ENCODE measurements at places on chromosomes 12 and 14.

DNA sequence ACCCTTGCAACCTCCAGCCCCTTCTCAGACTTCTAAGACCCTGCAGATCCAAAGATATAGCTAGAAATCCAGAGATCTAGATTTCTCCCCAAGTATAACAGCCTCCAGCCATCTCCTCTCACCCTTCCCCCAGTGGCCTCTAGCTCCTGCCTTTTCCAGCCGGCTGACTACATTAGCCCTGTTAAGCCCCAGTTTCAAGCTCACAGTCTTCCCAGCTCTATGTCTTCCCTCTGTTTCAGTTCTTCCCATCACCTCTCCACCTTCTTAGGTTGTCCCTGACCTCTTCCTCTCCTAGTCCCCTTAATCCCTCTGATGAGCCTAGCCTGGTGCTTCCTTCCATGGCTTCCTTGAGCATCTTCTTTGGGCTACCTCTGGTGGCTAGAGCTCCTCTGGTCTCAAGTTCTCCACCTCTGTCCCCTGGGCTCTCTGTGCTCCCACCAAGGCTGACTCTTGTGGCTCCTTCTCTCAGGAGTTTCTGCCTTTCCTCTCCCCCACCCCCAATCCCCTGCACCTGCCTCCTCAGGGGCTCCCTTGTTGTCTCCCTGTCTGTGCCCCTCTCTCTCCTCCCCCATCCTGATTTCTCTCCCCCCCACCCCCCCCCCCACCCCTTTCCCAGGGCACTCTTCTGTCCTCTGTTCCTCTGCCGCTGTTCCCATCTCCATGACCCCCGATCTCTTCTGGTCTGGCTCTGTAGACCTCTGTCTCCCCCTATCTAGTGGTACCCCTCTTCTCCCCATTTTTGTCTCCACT, 816 bp upstream of the GDF11 start:
- no peak for DNase-seq

DNA sequence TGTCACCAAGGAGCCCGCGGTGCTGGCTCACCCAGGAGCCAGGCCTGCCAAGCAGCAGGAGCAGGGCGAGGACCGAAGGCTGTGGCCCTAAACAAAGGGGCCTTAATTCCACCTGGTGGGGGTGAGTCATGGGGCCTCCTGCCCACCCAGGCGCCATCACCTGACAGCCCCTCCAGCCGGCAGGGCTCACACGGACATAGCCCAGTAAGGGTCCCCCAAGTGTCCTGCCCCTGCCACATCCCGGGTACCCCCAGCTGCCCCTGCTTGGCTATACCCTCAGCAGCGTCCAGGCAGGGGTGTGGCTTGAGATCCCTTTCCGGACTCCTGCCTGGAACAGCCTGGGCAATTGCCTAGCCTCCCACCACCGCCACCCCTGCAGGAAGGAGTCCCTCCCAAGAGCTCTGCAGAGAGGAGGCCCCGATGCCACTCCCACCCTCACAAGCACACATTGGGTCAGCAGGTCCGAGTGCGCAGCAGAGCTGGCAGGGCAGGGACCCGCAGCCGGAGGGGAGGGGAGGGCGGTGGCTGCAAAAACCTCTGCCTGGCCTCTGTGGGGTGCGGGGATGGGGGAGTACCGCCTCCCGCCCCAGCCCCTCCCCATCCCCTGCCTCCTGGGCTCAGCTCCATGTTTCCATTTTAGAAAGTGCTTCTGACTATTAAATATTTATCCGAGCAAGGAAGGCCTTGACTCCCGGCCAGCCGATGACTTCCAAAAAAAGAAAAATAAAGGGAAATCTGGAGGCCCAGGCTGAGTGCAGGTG, 4.6 kb downstream of the AHNAK2 start:
- peak; percentile 42 for DNase-seq

DNA sequence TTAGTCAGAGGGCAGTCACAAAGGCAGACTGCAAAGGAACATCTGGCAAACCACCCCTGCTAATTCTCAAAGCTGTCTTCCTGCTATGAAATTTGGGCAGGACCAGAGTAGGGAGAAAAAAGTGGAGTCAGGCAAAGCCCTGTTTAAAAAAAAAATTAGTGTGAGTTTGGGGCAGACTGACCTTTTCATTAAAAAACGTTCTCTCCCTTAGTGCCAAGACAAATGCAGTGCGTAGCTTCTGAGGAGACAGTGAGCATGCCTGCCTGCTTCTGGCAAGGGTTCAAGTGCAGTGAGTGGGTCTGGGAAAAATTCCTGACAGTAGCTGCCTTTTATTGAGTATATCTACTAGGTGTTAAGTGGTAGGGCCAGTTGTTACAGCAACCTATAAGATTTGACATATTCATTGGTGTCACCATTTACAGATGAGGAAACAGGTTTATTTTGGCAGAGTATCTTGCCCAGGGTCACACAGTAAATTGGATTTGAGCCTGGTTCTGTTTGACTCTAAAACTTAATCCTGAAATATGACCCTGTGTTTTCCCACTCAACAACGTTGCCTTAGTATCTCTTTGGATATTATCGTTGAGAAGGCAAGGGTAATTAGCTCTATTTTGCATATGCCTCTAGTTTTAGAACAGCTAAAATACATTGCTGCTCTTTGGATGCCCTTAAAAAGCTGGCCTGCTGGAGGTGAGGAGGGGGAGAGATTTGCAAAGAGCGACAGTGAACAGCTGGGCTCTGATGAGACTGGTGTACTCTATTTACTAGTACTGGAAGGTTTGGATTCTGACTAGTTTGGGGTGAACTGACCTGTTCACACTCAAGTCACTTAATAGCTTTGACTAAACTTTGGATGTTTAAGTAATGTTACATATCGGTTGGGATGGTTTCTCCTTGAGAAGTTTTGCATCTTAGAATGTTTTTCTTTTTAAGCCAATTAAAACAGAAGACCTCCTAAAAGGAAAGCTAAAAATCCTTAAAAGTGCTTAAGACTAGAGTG, 72.8 kb downstream of the PAPOLA start:
- DNase-seq = no peak

- DNase-seq = peak; percentile 23
These were observed 26.7 kb downstream of the GTF2A1 start for GRCh38 chr14:81193924-81194633.

DNA sequence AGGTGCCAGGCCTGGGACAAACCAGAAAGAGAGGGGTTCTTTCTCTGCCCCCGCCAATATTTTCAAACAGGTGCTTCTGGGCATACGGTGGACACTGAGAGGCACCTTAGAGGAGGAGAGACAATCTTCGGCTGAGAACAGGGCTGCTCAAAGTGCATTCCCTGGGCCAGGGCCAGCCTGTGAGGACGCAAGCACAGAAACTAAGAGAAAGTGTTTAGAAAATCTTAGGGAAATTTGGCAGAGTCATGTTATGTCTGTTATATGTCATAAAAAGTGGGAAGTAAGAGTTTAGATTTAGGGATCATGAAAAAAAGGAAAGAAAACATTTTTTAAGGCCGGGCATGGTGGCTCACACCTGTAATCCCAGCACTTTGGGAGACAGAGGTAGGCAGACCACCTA, 83.7 kb downstream of the VWF start:
- no peak for DNase-seq

DNA sequence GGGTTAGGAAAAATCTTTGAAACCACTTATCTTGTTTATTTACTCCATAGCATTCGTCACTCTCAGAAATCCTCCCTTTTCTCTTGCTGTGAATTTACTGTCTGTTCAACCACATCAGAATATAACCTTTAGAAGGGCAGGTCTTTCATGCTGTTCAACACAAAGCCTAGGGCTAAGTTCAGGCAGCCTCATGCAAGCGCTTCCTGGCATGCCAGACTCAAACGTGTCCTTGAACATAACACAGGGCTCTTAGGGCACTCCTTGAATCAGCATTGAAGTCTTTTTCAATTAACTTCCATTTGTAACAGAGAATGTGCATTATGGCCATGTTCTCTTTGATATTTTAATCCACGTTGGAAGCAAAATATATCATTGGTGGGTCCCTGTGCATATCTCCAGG, 377.7 kb downstream of the GLT1D1 start:
- DNase-seq = no peak

DNA sequence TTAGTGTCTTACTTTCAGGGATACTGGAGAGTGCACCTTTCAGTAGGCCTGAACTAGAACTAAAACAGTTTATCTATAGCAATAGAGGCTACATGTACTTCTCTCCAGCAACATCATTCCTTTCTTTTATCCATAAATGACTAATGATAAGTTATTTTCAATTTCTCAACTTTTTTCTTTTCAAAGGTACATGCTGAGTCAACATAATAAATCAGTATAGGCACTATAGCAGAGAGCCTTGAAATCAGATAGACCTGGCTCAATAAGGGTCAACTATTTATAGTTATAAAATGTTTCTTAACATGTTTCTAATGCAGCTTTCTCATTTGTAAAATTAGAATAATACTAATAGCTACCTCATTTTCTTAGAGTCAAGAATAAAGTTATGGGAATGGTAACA, 5.6 kb downstream of the IL22 start:
- no peak for DNase-seq

- no peak for DNase-seq
These were observed 1111.1 kb downstream of the BCL11B start for GRCh38 chr14:98160901-98161300.

DNA sequence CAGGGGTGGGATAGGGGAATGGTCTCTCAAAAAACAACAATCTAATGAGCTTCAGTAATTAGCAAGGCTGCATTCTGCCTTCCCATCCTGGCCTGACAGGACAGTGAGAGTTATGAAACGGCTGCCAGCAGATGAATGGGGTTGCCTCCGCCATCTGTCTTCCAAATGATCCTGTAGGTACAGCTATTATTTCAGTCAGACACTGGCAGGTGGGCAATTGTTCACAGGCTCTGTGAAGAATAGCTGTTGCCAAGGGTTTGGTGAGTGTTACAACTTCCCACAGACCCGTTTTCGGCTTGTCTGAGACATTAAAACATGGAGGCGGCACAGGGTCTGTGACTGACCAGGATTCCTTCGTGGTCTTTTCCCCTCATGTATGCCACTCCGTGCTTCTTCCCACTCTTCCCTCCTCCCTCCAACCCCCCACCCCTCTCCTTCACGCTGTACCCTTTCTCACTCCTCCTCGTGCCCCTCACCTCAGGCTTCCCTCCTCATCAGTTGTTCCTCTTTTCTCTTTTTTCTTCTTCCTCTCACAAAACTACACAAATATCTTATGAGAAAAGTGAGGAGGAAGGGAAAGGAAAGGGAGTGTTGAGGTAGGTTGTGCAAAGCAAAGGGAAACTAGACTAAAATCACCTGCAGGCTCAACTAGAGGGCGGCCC, 160.8 kb upstream of the GZMB start:
- DNase-seq = no peak

- peak; percentile 91 for DNase-seq
These were observed 50.5 kb downstream of the LIMA1 start for GRCh38 chr12:50232771-50233209.

DNA sequence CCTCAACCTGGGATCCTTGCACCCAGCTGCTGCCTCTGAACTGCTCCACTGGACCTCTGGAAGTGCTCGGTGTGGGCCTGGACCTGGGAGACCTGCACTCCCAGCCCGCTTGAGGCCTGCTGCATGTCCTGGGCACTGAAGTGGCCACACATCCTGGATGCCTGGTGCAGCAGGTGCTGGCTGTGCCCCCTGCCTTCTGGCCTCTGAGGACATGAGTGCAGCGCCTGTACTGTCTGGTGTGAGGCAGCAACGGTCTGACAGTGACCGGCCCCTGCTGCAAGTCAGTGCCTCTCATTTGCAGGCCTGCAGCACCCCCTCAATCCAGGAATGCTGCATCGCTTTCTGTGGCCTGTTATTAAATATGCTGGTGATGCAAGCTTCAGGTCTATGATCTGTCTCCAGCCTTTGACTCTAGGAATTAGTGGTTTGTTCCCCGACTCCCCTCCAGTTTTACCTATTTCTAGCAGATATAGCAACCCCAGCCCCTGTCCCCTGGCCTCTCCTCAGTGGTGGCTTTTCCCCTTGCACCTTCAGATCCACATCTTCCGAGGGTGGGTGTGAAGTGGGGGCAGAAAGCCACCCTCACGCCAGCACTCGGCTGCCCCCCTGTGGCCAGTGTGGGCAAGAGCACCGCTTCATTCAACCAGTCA, 3.6 kb downstream of the SMIM41 start:
- DNase-seq = peak; percentile 59

- no peak for DNase-seq
These were observed 22.5 kb upstream of the YAF2 start for GRCh38 chr12:42260518-42260917.

DNA sequence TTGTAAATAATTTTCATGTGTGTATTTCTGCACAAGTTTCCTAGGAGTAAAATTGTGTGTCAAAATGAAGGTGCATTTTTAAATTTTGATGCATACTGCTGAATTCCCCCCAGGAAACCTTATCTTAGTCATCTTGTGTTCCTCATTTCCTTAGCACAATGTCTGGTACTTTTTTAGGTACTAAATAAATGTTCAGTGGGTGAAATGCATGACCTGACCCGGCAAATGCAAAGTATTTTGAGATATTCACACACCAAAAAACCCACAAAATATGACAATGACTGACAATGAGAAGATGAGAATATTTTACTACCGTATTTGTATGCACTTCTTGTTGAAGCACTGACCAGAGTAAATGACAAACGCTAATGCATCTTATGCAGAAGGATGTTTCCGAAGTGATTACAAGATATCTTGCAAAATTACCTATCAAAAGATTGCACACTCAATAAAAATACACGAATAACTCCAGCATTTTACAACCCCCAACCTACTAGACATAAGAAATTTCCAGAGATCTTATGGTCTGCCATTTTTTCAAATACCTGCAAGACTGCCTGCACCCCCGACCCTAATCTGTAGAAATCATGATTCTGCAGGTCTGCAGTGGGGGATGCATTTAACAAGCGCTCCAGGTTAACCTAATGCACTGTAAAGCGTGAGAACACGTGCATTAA, 895 bp upstream of the PRKAB1 start:
- no peak for DNase-seq

- no peak for DNase-seq
These were observed 467.0 kb downstream of the MDGA2 start for GRCh38 chr14:47208434-47208833.

DNA sequence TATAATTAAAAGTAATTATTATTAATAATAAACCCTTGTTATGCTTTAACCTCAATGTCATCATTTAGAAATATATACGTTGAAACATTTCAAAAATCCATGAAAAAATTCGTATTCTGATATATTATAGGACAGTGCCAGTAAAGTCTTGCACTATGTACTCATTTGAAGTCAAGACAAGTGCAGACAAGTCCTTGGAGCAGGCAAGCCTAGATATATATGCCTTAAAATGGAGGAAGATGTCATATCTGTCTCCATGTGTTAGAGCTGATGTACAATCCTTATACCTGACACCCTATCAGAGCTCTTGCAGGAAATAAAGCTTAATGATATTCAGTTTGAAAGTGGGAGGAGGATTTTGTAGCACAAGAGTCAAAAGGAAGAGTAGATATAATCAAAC, 310.4 kb downstream of the KCNH5 start:
- DNase-seq = no peak
